ENCODE measurements at places on chromosomes 13 and 19. TPM values are rescaled to one million over a fixed set of nuclear protein-coding genes. Genes with fewer than 3 reads are reported as not detected.

RAB8A gene
- total RNA-seq, result 127 TPM

DNA sequence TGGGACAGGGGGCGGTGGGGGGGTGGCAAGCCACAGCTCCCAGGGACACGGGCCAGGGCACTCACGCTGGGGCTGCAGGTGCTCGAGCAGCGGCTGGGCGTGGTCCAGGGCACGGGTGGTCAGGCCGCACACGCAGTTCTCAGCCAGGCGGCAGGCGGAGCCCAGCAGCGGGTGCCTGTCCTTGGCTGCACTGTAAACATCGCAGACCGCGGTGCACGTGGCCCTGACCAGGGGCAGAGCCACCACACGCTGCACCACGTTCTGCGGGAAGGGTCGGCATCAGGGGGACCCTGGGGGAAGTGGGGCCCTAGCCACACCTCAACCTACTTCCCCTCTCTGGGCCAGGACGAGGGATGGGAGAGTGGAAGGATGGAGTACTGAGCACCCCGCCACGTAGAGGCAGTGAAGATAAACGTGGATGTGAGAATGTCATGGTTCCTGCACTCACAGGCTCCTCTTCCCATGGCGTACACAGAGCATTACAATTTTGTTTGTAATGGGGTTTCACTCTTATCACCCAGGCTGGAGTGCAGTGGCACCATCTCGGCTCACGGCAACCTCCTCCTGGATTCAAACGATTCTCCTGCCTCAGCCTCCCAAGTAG lies 3.4 kb downstream of the PLIN5 start:
- no peak for DNase-seq
- no peak overlapping the region for H3K27ac ChIP-seq
- no peaks in the 10 kb centered on the region for H3K36me3 ChIP-seq
- no peaks in the 10 kb centered on the region for H3K4me1 ChIP-seq
- no peak overlapping the region for H3K4me3 ChIP-seq

- no peaks in the 10 kb centered on the region for H3K27me3 ChIP-seq
- no peaks in the 10 kb centered on the region for H3K4me1 ChIP-seq
- H3K27ac ChIP-seq, result no peak overlapping the region
- DNase-seq, result no peak
- no peaks in the 10 kb centered on the region for H3K36me3 ChIP-seq
These were observed 18.3 kb downstream of the FBXO27 start for GRCh38 chr19:39014037-39014436.

DNA sequence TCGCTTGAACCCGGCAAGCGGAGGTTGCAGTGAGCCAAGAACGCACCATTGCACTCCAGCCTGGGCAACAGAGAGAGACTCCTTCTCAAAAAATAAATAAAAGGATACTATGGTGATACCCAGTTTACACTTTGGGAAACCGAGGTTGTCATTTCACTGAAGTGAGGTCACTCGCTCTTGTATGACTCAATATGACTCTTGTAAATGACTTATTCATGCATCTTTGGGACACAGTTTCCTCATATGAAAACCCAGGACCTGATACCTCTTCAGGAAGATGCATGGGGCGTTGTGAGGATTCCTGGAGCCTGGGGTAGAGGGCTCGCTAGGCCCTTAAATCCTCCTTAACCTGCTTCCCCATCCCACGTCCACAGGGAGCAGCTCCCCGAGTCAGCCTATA lies 4.5 kb downstream of the PSMD8 start:
- peaks cover 5% of the 10 kb centered on the region for H3K4me1 ChIP-seq
- no peak overlapping the region for H3K4me3 ChIP-seq
- no peak for DNase-seq

RNF17 gene
- not detected for total RNA-seq

PDCD2L gene
- 5.9 TPM for total RNA-seq

DNA sequence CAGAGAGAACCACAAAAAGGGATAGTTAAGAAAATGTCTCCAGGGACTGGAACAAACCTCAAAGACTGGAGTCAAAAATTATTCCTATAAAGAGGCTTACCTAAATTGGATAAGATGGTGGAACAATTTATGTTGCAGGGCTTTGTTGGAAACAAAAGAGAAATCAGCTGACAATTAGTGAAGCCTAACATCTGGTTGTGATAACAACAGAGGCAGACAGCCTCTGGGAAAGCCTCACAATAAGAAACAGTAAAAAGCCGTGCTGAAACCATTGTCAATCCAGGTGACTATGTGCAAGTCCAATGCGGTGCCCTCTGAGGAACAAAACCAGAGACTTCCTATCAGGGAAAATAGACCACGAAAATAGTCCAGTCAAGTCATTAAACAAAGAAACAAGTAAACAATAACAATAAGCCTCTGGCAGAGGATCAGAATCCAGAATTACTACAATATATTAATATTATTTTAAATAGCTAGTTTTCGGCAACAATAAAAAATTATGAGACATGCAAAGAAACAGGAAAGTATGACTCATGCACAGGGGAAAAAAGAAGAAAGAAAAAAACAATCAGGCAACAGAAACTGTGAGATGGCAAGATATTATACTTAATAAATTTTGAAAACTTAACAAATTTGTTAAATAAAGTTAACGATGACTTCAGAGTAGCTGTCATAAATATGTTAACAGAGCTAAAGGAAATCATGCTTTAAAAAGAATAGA lies 99.7 kb upstream of the RXFP2 start:
- H3K4me3 ChIP-seq, result no peak overlapping the region
- no peaks in the 10 kb centered on the region for H3K4me1 ChIP-seq
- no peak overlapping the region for H3K27ac ChIP-seq
- DNase-seq, result no peak
- H3K36me3 ChIP-seq, result no peaks in the 10 kb centered on the region

GRCh38 chr19:7307590-7308218 lies 13.5 kb upstream of the INSR start:
- peaks cover 4% of the 10 kb centered on the region for H3K4me1 ChIP-seq
- no peaks in the 10 kb centered on the region for H3K27me3 ChIP-seq
- H3K4me3 ChIP-seq, result no peak overlapping the region
- H3K36me3 ChIP-seq, result no peaks in the 10 kb centered on the region

HIPK4 gene
- not detected for total RNA-seq

SCGB2B2 gene
- 0.13 TPM for total RNA-seq

TMEM205 gene
- total RNA-seq, result 63.4 TPM

DNA sequence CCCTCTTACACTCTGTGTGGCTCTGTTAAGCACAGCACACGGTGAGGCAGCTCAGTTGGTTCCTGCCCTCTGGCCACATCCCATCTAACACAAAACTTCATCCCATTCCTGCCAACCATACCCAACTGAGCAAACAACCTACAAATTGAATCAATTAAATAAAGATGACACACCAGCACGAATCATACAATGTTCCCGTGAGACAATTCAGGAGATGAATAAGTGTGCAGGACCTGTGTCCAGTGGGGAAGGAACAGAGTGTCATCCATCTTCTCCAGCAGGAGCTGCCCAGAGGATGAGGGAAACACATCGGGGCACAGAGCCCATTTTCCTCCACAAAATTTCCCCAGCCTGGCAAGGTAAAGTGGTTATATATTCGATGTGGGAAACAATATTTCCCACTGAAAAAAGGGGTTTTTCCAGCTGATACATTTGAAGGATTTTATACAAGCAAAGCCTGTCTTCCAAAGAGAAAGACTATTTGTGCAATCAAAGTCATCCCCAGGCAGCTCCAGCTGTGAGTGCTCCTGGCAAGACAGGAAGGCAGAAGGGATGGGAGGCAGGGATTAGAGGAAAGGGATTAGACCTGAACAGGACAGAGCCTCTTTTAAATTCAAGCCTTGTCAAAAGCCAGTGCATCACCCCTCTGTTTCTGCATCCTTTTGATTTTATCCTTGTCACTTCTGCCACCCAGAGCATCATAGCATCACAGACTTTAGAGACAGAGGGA lies 240.2 kb downstream of the LHFPL6 start:
- H3K36me3 ChIP-seq, result no peaks in the 10 kb centered on the region
- no peak for DNase-seq
- H3K27ac ChIP-seq, result no peak overlapping the region

GRCh38 chr13:41212881-41213280 lies 18.5 kb upstream of the KBTBD7 start:
- no peaks in the 10 kb centered on the region for H3K27me3 ChIP-seq
- no peak overlapping the region for H3K27ac ChIP-seq
- no peak for DNase-seq
- H3K4me3 ChIP-seq, result no peak overlapping the region

- no peaks in the 10 kb centered on the region for H3K36me3 ChIP-seq
- H3K27me3 ChIP-seq, result no peaks in the 10 kb centered on the region
- H3K27ac ChIP-seq, result no peak overlapping the region
- no peak for DNase-seq
These were observed 52.1 kb downstream of the ZNRF4 start for GRCh38 chr19:5507065-5507909.

- no peaks in the 10 kb centered on the region for H3K36me3 ChIP-seq
- no peak overlapping the region for H3K27ac ChIP-seq
- H3K27me3 ChIP-seq, result no peaks in the 10 kb centered on the region
These were observed 1.7 kb downstream of the PROSER1 start for GRCh38 chr13:39036212-39036611.

DNA sequence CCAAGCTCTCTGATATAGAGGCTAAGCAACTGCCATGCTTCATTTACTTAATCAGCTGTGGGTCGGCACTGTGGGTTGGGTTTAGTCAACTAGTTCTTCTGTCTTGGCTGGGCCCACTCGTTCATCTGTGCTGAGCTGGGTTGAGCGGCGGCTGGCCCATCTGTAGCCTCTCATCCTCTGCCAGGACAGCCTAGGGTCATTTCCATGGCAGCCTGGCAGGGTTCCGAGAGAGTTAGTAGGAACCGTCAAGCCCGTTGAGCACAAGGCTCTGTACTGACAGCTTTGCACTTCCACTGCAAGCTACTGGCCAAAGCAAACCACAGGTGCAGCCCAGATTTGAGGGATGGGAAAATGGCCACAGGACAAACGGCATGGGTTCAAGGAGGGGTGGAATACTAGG lies 6.6 kb upstream of the ZNF835 start:
- no peaks in the 10 kb centered on the region for H3K36me3 ChIP-seq
- DNase-seq, result no peak
- no peaks in the 10 kb centered on the region for H3K4me1 ChIP-seq
- H3K27me3 ChIP-seq, result no peaks in the 10 kb centered on the region

GRCh38 chr13:35489050-35489449 lies 12.6 kb upstream of the MAB21L1 start:
- no peak for DNase-seq
- no peak overlapping the region for H3K27ac ChIP-seq
- no peaks in the 10 kb centered on the region for H3K36me3 ChIP-seq
- H3K27me3 ChIP-seq, result no peaks in the 10 kb centered on the region
- no peak overlapping the region for H3K4me3 ChIP-seq

- no peak for DNase-seq
- H3K27ac ChIP-seq, result no peak overlapping the region
- no peaks in the 10 kb centered on the region for H3K4me1 ChIP-seq
- no peak overlapping the region for H3K4me3 ChIP-seq
- no peaks in the 10 kb centered on the region for H3K27me3 ChIP-seq
These were observed 3.2 kb downstream of the PIH1D1 start for GRCh38 chr19:49448432-49448786.

DNA sequence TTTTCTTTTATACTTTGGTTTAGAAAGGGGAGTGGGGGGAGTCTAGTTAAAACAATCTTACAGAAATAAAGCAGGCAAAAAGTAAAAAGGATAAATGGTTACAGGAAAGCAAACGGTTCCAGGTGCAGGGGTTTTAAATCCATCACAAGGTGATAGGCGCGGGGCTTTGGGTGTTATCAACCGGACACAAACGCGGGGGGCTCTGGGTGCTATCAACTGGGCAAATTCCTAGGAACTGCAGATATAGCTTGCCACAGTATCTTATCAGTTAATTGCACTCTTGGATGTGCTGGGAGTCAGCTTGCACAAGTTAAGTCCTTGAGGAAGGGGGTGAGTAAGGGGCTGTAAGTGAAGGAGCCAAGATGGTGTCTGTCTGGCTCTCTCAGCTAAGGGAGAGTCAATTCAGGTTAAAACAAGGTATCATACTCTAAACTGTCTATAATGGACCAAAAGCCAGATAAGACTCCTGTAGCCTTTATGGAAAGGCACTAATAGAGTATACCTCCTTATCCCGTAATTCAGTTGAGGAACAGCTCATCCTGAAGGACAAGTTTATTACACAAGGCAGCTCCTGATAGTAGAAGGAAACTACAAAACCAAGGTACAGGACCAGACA lies 32.6 kb upstream of the ZSCAN5A start:
- H3K36me3 ChIP-seq, result no peaks in the 10 kb centered on the region
- H3K27ac ChIP-seq, result no peak overlapping the region
- no peaks in the 10 kb centered on the region for H3K27me3 ChIP-seq
- no peak overlapping the region for H3K4me3 ChIP-seq
- no peak for DNase-seq

GRCh38 chr19:18308051-18308947 lies 14.6 kb downstream of the LSM4 start:
- no peaks in the 10 kb centered on the region for H3K36me3 ChIP-seq
- H3K27ac ChIP-seq, result no peak overlapping the region
- H3K27me3 ChIP-seq, result no peaks in the 10 kb centered on the region
- no peak for DNase-seq
- no peak overlapping the region for H3K4me3 ChIP-seq
- H3K4me1 ChIP-seq, result peaks cover 13% of the 10 kb centered on the region

ZNF681 gene
- 2.9 TPM for total RNA-seq

DNA sequence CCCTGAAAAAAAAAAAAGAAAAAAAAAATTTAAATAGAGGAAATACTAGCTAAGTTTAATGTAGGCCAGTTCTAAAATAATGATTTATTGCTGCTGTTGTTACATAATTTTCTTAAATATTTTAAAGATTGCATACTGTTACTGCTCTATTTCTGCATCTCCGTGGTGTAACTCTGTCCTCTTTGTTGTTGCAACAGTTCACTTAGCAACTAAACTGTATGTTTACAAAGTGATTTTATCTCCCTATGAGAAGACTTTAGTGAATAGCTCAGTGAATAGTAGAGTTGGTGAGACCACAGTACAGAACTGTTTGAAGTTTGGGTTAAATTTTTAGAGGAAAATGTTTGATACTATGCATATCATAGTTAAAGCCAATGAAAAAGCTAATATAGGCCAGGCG lies 19.4 kb downstream of the BRCA2 start:
- no peaks in the 10 kb centered on the region for H3K4me1 ChIP-seq
- H3K27ac ChIP-seq, result no peak overlapping the region
- no peaks in the 10 kb centered on the region for H3K36me3 ChIP-seq
- no peaks in the 10 kb centered on the region for H3K27me3 ChIP-seq

LIM2 gene
- not detected for total RNA-seq

- H3K4me1 ChIP-seq, result no peaks in the 10 kb centered on the region
- no peak for DNase-seq
- H3K27ac ChIP-seq, result no peak overlapping the region
- H3K27me3 ChIP-seq, result peaks cover 13% of the 10 kb centered on the region
- H3K4me3 ChIP-seq, result no peak overlapping the region
These were observed 164.3 kb upstream of the PABPC3 start for GRCh38 chr13:24931450-24932251.

- no peak within 1 kb of the TSS for H3K4me3 ChIP-seq
- H3K36me3 ChIP-seq, result no peaks in the 10 kb centered on the region
- no peak for DNase-seq
- no peak within 1 kb of the TSS for H3K27ac ChIP-seq
These were observed at the start of gene PRR36 for GRCh38 chr19:7874076-7874896. PRR36 (minus strand) TSS chr19:7874390; CDS start chr19:7873689, 701 bp downstream.

ZNF560 gene
- total RNA-seq, result not detected
